ENCODE measurements at places on chromosomes 16 and 17. TPM values are rescaled to one million over a fixed set of nuclear protein-coding genes. Genes with fewer than 3 reads are reported as not detected.

- no peak for DNase-seq
- H3K4me1 ChIP-seq = peaks cover 40% of the 10 kb centered on the region
- H3K27me3 ChIP-seq = no peaks in the 10 kb centered on the region
- peak overlapping the region; percentile 39 for H3K27ac ChIP-seq
- no peaks in the 10 kb centered on the region for H3K36me3 ChIP-seq
- peak overlapping the region; percentile 91 for H3K4me3 ChIP-seq
Measured at GRCh38 chr17:47694581-47695428, 844 bp downstream of the TBKBP1 start.

MRPL27 gene
- 66.7 TPM for total RNA-seq

- H3K36me3 ChIP-seq = peaks cover 11% of the 10 kb centered on the region
- H3K27ac ChIP-seq = no peak overlapping the region
- no peak for DNase-seq
- H3K4me1 ChIP-seq = peaks cover 17% of the 10 kb centered on the region
Measured at GRCh38 chr16:77068402-77068801, 122.6 kb upstream of the MON1B start.

GRCh38 chr17:57276621-57277020, 20.3 kb downstream of the MSI2 start:
- H3K36me3 ChIP-seq = peaks cover 27% of the 10 kb centered on the region
- no peak overlapping the region for H3K27ac ChIP-seq
- H3K4me3 ChIP-seq = no peak overlapping the region
- peaks cover 17% of the 10 kb centered on the region for H3K4me1 ChIP-seq

DNA sequence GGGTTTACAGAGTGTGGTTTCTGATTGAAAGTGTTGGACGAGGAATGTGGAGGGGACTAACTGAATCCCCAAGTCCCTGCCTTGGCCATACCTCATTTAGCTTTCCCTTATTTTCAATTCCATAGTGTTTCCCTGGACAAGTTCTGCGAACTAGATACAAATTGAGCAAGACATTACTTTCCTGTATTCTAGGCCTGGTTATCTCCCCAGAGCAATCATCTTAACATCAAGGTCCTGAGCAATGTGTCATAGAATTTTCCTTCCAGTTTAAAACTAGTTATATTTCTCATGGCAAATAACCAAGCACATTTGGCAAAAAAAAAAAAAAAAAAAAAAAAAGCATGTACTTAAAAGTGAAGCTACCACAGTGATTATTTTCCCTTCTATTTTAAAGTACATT, 330.1 kb downstream of the CDH11 start:
- H3K36me3 ChIP-seq = no peaks in the 10 kb centered on the region
- no peak overlapping the region for H3K4me3 ChIP-seq
- no peaks in the 10 kb centered on the region for H3K4me1 ChIP-seq
- H3K27ac ChIP-seq = no peak overlapping the region
- DNase-seq = no peak

- no peak overlapping the region for H3K4me3 ChIP-seq
- H3K27ac ChIP-seq = no peak overlapping the region
- DNase-seq = no peak
- H3K36me3 ChIP-seq = peaks cover 6% of the 10 kb centered on the region
- H3K27me3 ChIP-seq = no peaks in the 10 kb centered on the region
- H3K4me1 ChIP-seq = no peaks in the 10 kb centered on the region
Measured at GRCh38 chr17:75493476-75494129, 21.7 kb downstream of the CASKIN2 start.

DNA sequence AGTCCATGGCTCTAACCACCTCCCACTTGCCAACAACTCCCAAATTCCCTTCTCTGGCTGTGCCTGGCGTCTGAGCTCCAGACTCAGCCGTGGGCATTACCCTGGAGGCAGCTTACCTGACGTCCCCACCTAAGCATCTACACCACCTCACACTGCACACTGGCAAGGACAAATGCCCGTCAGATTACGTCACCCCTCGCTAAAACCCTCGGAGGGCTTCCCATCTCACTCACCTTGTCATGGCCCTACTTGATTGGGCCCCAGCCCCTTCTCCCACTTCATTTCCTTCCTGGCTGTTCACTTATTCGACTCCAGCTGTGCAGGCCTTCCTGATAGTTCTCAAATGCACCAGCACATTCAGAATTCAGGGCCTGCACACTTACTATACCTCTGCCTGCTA, 13.4 kb downstream of the ALOXE3 start:
- peaks cover 39% of the 10 kb centered on the region for H3K27me3 ChIP-seq
- H3K27ac ChIP-seq = no peak overlapping the region
- H3K4me3 ChIP-seq = no peak overlapping the region
- H3K4me1 ChIP-seq = peaks cover 6% of the 10 kb centered on the region
- no peaks in the 10 kb centered on the region for H3K36me3 ChIP-seq

SPATA22 gene
- not detected for total RNA-seq

GRCh38 chr17:38961413-38961812, 5.8 kb downstream of the FBXO47 start:
- no peaks in the 10 kb centered on the region for H3K4me1 ChIP-seq
- no peak for DNase-seq
- no peaks in the 10 kb centered on the region for H3K36me3 ChIP-seq
- no peaks in the 10 kb centered on the region for H3K27me3 ChIP-seq
- no peak overlapping the region for H3K4me3 ChIP-seq
- no peak overlapping the region for H3K27ac ChIP-seq

- H3K27me3 ChIP-seq = no peaks in the 10 kb centered on the region
- H3K27ac ChIP-seq = no peak overlapping the region
- no peaks in the 10 kb centered on the region for H3K36me3 ChIP-seq
- H3K4me3 ChIP-seq = no peak overlapping the region
Measured at GRCh38 chr16:17302214-17302613, 168.5 kb downstream of the XYLT1 start.

- H3K27ac ChIP-seq = no peak overlapping the region
- peak overlapping the region; percentile 100 for H3K4me3 ChIP-seq
- peaks cover 46% of the 10 kb centered on the region for H3K27me3 ChIP-seq
- no peak for DNase-seq
Measured at GRCh38 chr17:7930841-7931631, 710 bp downstream of the TRAPPC1 start.

Measured in WTC11 (cell line).